GM04504 (cell line): ENCODE measurements at places on chromosomes 1 and 21.

DNA sequence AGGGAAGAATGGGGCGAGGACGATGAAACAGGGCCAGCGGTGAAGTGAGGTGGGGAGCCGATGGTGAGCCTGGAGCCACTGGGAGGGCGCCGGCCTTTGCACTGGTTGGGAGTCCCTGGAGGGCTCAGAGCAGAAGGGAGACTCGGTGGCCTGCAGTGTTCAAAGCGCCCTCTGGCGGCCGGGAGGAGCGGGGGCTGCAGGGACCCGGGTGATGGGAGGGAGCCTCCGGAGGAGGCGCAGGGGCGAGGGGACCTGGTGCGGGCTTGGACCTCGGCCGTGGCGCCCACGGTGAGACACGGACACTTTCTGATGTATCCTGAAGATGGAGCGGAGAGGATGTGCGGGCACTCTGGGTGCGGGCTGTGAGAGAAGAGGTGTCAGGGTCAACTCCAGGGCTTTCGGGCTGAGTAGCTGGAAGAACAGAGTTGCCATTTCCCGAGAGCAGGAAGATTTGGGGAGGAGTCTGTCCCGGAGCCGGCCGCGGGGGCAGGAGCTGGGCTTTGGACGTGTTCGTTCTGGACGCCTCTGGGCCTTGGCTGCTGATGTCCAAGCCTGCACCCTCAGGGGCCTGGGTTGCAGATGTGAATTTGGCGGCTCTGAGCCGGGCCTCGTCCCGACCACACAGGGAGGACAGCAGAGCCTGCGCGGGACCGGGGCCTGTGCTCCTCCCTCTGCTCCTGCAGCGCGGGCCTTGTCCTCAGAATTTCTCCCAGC is 29.7 kb downstream of the HEYL start:
- DNase-seq = no peak

DNA sequence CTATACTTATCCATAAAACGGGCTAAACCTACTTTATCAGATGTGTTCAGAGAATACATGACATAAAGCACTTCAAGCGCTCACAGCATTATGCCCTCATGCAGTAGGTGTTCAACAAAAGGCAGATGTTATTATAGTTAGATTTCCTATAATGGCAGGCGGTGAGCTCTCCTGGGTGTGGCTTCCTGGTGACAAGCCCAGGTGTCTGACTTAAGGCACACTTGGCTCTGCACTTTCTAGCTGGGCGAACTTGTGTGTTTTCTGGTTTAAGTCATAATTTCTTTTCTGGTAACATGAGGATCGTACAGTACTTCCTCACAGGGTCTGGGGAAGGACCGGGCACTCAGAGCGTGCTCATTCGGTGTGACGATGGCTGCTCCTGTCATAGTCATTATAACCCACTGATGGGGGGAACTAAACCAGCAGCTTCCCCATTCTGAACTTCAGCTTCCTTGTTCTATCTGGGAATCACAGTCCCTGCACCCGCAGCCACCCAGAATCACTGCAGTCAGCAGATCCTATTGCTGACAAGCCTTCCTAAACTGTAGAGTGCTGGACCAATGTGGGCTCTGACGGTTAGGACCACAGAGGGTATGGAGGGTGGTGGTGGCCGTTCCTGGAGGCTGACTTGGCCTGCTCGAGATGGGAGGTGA is 52.8 kb downstream of the IGSF21 start:
- no peak for DNase-seq

GRCh38 chr1:65105596-65105995 is 42.4 kb upstream of the AK4 start:
- no peak for DNase-seq

DNA sequence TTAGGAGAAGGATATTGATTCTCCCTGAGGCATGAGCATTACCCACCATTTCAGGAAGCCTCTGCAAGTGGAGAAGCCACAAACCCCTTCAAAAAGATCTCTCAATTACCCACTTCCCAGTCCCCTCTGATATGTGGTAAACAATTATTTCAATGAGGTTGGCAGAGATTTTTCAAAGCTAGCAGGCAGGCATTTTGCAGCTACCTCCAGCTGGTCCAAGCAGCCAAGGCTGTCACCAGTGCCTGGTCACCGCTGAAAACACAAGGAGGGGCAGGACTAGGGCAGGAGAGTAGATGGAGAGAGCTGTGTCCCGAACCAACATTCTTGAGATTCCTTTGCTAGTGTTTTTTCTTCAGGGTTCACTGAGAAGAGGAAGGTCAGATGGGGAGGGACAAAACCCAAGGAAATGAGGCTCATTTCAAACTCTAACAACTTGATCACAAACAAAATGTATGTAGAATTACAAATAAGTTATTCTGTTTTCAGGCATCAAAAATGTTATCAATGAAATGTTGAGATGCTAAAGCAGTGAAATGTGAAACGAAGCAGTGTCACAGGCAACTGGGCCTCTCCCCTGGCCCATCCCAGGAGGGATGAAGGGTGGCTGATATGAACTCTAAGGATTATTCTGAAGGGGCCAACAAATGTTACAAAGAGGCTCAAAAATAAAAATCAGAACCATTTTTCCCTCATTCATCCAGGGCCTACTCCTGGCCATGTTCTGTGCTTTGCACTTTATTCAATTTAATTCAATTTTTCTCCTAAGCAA is 22.3 kb downstream of the APP start:
- DNase-seq = no peak

DNA sequence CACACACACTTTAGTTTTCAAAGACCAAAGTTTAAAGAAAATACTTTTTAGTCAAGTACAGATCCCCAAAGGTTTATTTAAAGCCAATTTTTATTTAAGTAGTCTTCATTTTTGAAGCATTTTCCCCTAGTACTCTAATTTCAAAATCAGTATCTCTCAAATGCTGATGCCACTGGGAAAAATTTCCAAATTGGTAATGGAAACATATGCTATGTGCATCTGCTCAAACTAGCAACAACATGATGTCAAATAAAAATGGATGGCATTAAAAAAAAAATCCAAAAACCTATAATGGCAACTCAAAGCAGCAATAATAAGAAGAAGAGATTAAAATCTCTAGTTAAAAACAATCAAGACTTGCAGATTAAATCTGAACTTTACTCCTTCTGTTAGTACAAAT is 58.6 kb downstream of the ZNHIT6 start:
- DNase-seq = no peak

GRCh38 chr1:10730985-10731384 is 65.5 kb downstream of the CASZ1 start:
- DNase-seq = peak; percentile 63

- DNase-seq = no peak
These were observed 32.4 kb downstream of the KIF1B start for GRCh38 chr1:10242811-10243210.

DNA sequence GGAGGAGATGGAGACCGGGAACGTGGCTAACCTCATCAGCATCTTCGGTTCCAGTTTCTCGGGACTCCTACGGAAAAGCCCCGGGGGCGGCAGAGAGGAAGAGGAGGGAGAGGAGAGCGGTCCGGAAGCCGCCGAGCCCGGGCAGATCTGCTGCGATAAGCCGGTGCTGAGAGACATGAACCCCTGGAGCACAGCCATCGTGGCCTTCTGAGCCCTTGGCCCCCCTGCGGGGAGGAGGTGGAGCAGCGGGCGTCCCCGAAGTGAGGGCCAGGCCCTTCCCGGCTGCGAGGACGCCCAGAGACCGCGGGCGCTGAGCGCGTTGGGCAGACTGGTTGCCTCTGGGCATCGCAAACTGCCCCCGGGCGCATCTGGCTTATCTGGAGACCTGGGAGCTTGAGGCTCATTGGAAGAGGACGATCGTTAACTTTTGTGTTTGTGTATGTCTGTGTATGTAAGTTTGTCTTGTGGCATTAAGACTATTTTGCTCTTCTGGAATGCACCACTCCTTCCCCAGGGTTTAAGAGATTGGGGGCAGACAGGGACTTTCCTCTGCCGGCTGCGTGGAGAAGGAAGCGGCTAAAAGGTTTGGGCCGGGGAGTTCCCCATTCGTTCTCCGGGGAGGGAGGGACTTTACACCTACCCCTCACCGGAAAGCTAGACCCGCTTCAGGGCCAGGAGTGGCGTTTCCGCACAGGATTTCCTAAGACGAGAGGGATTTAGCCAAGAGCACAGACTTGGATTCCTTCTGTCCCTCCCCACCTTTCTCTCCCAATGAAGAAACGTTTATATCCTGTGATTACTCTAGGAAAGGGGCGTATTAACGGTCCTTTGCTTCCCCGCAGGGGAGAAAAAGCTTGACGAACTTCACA is 1.4 kb downstream of the IER5 start:
- no peak for DNase-seq
